ENCODE measurements at places on chromosomes 12 and 14.

- DNase-seq: no peak
Observed at GRCh38 chr12:96327346-96327745, 72.9 kb downstream of the CDK17 start.

DNA sequence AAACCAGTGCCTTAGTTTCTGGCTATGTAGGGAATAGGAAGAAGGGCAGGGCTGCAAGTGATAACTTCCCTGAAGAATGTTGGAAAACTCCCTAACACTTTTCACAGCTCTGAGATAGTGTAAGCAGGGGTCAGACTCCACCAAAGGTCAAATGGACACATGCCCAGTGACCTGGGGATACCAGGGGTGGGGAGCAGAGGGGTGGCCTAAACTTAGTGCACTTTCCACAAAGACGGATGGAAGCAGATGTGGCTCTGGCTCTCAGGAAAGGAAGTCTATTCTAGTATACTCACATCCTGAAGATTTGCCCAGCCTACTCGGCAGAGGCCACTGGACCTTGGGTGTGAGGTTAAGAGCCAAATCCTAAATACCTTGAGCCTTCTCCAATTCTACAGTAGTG lies 285.8 kb downstream of the NUAK1 start:
- no peak for DNase-seq

- DNase-seq: no peak
Observed at GRCh38 chr12:33669349-33669748, 229.7 kb upstream of the SYT10 start.

GRCh38 chr12:9636150-9636850 lies 28.6 kb upstream of the KLRB1 start:
- no peak for DNase-seq

GRCh38 chr12:30792648-30793499 lies 38.1 kb upstream of the CAPRIN2 start:
- no peak for DNase-seq

- DNase-seq: no peak
Observed at GRCh38 chr12:104733717-104734175, 224.3 kb downstream of the SLC41A2 start.

GRCh38 chr12:75157385-75157784 lies 52.3 kb downstream of the KCNC2 start:
- DNase-seq: no peak

DNA sequence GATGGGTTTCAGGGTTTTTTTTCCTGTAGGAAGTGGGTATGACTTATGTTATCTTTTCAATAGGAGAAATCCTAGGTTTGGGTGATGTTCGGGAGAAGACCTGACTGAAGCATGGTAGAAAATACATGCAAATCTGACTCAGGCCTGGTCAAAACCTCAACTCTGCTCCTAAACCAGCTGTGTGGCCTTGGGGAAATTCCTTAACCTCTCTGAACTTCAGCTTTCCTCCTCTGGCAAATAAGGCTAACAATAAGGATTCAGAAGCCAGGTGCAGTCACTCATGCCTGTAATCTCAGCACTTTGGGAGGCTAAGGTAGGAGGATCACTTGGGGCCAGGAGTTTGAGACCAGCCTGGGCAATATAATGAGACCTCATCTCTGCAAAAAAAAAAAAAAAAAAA lies 148.5 kb downstream of the PHETA1 start:
- DNase-seq: no peak

DNA sequence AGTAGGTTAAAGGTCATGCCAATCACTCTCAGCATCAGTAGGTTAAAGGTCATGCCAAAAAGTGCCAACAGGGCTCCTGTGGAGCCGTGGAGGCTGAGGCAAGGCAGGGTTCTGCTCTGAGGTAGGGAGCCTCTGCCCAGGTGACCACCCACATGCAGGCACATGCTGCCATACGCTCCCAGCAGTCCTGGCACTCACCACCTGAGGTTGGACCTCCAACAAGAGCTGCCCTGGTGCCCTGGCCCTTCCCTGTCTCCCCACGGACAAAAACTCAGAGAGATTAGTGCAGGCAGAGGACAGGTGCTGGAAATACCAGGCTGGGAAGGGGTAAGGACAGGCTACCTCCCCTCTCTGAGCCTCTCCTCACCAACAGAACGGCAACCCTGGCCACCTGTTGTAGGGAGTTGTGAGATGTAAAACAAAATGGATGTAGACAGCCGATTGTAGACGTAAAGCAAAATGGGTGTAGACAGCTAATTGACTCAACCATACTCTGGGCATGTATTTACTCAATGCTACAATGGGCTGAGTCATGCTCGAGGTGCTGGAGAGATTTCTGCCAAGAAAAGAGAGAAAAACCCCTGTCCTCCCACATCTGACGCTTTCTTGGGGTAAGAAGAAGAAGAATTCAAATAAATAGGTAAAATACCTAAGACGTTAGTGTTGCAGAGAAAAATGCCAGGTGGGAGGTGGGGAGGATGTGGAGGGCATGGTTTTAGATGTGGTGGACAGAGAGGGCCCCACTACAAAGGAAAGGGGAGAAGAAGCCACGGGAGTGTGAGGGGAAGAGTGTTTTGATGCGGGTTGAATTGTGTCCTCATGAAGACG lies 32.4 kb downstream of the LTBP2 start:
- DNase-seq: no peak

DNA sequence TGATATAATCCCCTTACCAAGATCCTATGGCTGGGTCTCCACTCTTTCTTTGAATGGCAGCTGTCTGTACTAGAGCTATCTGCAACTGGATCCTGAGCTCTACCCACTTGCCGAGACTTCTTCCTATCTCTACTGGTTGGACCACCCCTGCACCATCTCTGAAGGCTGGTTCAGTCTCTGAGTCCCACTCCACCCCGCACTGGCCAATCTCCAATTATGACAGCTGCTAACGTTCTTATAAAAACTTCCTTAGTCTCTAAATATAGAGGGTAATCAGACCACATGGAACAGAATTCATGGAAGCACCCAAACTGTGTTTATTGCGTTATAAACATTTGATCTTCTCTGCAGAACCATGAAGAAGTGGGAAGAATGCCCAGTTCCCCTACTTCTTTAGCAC lies 186.6 kb upstream of the EEA1 start:
- no peak for DNase-seq

- DNase-seq: no peak
Observed at GRCh38 chr14:78863143-78863542, 693.0 kb downstream of the NRXN3 start.

GRCh38 chr12:71303199-71303598 lies 136.4 kb upstream of the LGR5 start:
- DNase-seq: no peak

- DNase-seq: no peak
Observed at GRCh38 chr14:41607304-41607775, 664 bp downstream of the LRFN5 start.

DNA sequence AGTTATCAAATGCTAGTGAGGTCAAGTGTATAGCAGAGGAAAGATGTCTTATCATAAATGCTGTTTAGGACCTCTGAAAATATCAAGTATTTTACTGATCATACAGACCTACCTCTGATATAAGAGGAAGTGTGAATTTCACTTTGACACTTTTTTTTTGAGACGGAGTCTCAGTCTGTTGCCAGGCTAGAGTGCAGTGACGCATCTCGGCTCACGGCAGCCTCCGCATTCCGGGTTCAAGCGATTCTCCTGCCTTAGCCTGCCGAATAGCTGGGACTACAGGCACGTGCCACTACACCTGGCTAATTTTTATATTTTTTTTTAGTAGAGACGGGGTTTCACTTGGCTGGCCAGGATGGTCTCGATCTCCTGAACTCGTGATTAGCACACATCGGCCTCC lies 55.1 kb upstream of the PIK3C2G start:
- DNase-seq: no peak

GRCh38 chr12:129073157-129073915 lies 220.1 kb downstream of the GLT1D1 start:
- DNase-seq: no peak

- no peak for DNase-seq
Observed at GRCh38 chr12:24054416-24054815, 104.9 kb upstream of the SOX5 start.

- DNase-seq: no peak
Observed at GRCh38 chr12:98224584-98225221, 290.7 kb upstream of the TMPO start.

GRCh38 chr14:55864890-55865655 lies 253.1 kb upstream of the PELI2 start:
- no peak for DNase-seq

DNA sequence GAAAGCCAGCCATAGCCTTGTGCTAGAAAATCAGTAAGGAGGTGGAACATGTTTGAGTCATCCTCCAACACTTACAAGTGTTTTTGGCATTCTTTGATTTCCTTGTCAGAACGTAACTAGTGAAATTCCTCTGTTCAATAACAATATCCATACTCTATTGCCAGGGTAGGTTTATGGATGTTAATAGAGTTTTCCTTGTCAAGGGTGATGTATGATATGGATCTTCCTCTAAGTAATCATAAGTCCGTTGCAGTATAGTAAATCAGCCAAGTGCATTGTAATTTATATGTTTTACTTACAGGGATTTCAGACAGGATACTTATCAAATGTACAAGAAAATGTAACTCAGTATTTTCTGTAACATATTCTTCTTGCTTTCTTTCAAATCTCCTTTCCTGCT lies 19.4 kb downstream of the NAV3 start:
- DNase-seq: no peak

GRCh38 chr12:19382111-19382526 lies 57.2 kb upstream of the AEBP2 start:
- no peak for DNase-seq

DNA sequence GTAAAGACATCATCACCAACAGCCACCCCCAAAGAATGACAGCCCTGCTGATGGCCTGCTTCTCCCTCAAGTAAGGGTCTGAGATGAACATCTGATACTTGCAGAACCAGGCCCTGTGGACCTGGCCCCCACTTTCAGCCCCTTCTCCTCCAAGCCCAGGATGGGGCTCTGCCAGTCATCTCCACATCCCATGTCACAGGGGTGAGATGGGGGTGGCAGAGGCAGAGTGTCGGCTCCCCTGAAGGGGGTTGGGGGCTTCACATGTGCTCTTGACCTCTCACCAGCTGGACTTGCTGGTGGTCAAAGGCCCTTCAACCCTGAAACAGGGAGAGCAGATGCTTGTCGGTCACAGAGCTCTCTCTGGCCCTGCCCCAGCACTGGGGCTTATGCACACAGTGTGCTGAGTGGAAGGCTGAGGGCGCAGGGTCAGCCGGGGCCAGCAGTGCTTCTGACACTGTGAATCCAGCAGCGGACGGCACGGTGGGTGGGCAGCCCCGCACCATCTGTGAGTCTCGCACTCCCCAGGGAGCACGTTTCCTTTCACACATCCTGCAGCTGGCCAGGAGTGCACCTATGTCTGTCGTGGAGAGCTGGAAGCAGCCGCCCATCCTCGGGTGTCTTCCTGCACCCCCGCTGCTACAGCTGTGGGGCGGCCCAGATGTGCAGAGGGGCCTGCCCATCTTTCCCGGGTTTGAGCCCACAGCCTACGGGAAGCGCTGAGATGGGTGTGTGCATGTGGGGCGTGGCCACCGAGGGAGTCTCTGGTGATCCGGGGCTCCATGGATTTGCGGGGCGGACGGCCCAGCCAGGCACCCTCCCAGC lies 94.3 kb downstream of the ADGRD1 start:
- no peak for DNase-seq

GRCh38 chr14:22502007-22502406 lies 87.0 kb downstream of the DAD1 start:
- no peak for DNase-seq

GRCh38 chr12:53123578-53124351 lies 20.5 kb downstream of the SOAT2 start:
- DNase-seq: no peak

- DNase-seq: no peak
Observed at GRCh38 chr12:69405566-69405865, 46.0 kb downstream of the YEATS4 start.

DNA sequence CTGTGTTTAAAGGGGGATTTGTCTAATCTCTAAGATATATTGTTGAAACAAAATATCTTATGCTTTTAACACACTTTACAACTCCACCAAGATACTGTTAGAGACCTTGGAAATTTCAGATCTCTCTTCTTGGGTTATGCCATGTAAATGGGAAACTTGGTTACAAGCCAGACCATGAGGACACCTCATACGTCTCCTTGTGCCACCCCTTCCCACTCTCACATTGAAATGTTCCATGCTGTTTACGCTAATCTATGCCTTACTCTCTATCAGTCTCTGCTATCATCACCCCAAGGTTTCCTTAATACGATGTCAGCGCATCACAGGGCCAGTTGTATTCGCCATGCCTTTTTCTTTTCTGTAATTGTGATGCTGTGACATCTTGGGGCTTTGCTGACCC lies 13.4 kb upstream of the DEGS2 start:
- DNase-seq: no peak

- DNase-seq: no peak
Observed at GRCh38 chr14:68469208-68469713, 323.6 kb downstream of the ZFP36L1 start.

DNA sequence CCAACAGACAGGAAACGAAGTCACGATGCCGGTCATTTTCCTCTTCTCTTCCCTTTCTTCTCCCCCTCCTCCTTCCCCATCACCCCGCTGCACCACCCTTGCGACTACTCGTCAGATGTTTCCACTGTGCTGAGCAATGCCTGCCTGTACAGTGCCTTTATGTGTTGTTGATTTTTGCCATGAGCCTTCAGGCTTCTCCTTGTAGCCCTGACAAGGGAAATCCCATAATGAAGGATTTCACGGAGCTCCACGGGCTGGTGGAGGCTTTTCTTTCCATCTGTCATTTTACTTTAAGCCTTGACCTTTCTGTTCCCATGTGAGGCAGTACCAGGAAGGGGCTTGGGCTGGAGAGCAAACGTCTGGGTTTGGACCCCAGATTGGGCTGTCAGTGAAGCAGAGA lies 28.7 kb upstream of the CCND2 start:
- DNase-seq: no peak

DNA sequence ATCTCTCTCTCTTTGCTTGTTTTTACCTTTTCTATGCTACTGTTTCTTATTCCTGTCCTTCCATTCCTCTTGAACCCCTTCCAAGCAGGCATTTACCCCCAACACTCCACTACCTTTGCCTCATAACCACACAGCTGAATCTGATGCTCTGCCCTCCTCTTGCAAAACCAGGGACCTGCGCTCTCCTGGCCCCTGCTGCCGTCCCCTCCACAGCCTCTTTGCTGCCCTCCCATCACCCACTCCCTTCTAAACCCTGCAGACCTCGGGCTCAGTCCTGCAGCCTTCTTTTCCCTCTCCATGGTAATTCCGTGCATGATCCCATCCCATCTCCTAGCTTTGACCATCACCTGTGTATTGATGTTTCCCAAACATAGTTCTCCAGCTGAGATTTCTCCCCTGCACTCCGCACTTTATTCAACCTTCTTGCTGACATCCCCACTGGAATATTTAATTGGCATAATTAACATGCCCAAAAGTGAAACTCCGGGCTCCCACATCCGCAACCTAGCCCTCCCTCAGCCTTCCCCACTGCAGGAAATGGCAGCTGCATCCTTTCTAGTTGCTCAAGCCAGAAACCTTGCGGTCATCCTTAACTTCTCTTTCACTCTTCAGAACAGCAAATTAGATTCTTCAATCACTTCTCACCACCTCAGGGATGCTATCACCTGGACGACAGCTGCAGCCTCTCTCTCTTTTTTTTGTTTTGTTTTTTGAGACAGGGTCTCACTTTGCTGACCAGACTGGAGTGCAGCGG lies 16.0 kb downstream of the FIGNL2 start:
- no peak for DNase-seq

- no peak for DNase-seq
Observed at GRCh38 chr14:36227802-36228201, 51.3 kb upstream of the PTCSC3 start.

GRCh38 chr12:6383572-6384498 lies at the start of gene LTBR:
Gene LTBR (plus strand): TSS chr12:6384162. CDS start chr12:6384359, 197 bp downstream.
- no peak for DNase-seq

GRCh38 chr12:1837541-1838204 lies 17.3 kb downstream of the LRTM2 start:
- DNase-seq: no peak
